ENCODE measurements at places on chromosomes 4 and X. TPM values are rescaled to one million over a fixed set of nuclear protein-coding genes. Genes with fewer than 3 reads are reported as not detected.

Gene UGT8
- 0.62 TPM for total RNA-seq

Gene ZNF157
- total RNA-seq, result 0.35 TPM

Gene PDE6B
- total RNA-seq, result 12.0 TPM

Gene MAOB
- total RNA-seq, result 0.31 TPM

All from muscle of leg (tissue), 16 donors.